Stimulated activated CD8-positive, alpha-beta memory T cell treated with anti-CD3 and anti-CD28 coated beads, Interleukin-4, amount 100 ng/mL, for 1 hour (primary cell): ENCODE measurements at places on chromosomes 13 and 19.

DNA sequence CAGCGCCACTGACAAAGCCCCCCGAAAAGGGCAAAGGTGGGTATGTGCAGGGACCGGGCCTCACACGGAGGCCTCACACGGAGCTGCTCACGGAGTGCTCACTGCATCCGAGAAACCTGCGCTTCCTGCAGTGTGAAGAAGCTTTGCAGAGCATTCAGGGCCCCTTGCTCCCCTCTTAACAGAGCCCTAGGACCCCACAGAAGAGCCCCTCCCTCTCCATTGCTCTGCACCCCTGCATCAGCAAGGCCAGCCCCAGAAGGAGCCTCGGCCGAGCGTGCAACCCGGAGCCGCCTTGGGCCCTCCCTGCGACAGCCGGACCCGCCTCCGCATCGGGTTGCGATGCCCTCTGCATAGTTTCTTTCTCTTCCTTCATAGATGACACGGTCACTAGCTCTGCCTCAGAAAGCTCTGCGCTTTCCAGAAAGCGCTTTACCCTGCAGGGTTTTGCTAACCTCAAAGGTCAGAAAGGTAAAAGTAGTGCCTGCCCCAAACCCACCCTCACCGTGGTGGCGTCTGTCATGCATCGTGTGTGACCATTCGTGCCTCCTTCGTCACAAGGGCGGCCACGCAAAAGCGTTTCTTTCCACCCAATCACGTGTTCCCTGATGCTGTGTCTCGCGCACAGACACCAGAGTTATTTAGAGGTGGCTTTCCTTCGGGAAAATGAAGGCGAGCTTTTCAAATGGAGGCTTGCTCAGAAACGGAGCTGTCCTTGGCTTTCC lies 15.7 kb upstream of the F7 start:
- DNase-seq: no peak

DNA sequence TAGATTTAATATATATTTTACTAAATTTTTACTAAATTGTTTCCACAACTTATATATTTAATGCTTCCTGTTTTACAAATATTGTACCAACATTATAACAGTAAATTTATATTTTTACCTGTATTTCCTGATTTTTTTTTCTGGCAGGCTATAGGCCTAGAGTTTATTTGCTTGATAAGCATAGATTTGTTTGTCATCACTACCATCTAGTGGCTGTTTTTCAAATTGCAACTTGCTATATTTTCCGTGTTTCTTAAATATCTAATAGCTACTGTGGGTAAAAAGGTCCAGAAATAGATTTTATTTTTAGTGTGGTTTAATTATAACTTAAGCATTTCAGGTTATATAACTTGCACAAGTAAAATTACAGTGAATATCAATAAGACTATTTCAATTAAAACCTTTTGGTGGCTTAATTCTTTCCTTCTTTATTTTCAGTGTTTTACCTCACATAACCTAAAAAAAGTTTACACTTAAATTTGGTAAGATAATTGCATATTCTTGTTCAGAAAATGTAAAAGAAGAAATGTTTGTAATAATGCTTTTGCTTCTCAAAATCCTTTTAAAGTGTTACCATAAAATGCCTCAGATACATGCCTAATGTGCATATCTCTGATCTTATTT lies 60.6 kb downstream of the NDFIP2 start:
- DNase-seq: no peak

GRCh38 chr13:111126509-111126908 lies 11.4 kb downstream of the ARHGEF7 start:
- no peak for DNase-seq

DNA sequence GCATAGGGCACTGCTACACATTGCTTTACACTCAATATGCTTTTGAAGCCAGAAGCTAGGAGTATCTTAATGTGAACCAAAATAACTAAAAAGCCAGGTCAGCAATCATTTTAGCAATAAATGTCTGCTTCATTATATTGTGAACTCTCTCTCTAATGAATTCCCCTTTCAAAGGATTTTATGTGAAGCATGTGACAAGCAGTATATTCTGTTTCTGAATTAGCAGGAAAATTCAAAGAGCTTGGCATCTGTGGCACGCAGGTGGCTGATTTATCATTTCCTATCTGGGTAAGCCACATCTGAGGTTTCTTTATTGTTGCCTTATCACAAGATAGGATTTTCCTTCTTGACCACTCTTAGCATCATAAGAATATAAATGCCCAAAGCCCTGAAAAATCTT lies 56.8 kb upstream of the KLF12 start:
- DNase-seq: no peak

- no peak for DNase-seq
These were observed 24.9 kb upstream of the ALOX5AP start for GRCh38 chr13:30710442-30710841.

DNA sequence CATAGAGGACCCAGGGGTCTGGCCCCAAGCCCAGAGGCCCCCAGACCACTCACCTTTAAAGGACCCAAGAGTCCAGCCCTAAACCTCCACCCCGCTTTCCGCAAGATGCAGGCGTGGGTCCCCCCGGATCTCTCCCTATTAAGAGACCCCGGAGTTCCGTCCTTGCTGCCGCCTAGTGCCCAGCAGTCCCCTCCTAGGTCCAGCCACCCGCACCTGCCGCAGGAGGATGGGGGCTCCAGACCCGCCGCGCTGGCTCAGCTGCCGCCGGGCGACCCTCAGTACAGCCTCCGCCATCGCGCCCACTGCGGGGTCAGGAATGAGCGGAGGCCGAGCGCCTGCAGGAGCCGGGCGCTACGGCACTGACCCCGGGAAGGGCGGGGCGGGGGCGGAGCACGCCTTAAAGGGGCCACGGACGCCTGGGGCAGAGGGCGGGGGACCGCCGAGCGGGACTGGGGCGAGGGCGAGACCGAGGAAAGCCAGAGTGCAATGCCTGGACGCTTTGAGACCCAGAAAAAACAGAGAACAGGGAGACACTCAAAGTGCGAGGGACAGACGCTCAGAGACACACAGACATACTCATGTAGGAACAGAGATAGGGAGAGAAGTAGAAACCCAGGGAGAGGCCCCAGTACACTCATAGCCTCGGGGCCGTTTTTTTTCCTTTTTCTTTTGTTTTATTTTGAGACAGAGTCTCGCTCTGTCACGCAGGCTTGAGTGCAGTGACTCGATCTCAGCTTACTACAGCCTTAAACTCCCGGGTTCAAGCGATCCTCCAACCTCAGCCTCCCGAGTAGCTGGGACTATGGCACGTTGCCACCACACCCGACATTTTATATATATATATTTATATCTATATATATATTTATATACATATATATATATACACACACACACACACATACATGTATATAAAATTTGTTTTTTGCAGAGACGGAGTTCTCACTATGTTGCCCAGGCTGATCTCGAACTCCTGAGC lies at the start of gene ETHE1:
ETHE1 (minus strand) TSS at position 318 of the 976 bp plus-strand sequence; CDS start at position 294, 24 bp downstream.
- DNase-seq: no peak

DNA sequence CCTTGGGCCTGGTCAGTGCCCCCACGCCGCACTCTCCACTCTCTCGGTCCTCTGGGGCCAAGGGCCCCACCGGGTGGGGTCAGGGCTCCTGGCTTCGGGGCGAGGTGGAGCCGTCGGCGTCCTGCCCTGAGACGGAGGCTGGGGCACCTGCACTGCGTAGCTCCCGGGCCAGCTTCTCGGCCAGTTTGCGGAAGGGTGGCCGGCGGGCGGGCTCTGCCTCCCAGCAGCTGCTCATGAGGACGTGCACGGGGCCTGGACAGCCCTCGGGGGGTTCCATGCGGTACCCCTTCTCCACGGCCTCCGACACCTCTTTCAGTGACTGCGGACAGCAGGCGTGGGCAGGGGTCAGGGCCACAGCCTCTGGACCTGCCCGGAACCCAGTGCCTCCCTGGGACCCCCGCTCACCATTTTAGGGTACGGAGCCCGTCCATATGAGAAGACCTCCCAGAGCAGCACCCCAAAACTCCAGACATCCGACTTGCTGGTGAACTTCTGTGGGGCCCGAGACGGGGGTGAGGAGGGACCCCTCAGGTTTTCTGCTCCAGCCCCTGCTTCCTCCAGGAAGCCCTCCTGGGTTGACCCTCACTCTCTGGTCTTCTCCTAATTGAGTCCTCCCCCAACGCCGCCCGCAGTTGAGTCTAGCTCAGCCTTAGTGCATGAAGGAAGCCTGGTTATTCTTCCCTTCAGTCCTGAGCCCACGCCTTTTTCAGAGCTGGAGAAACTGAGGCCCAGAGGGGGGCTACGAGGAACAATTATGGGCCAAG lies 6.3 kb upstream of the RAX2 start:
- DNase-seq: no peak

DNA sequence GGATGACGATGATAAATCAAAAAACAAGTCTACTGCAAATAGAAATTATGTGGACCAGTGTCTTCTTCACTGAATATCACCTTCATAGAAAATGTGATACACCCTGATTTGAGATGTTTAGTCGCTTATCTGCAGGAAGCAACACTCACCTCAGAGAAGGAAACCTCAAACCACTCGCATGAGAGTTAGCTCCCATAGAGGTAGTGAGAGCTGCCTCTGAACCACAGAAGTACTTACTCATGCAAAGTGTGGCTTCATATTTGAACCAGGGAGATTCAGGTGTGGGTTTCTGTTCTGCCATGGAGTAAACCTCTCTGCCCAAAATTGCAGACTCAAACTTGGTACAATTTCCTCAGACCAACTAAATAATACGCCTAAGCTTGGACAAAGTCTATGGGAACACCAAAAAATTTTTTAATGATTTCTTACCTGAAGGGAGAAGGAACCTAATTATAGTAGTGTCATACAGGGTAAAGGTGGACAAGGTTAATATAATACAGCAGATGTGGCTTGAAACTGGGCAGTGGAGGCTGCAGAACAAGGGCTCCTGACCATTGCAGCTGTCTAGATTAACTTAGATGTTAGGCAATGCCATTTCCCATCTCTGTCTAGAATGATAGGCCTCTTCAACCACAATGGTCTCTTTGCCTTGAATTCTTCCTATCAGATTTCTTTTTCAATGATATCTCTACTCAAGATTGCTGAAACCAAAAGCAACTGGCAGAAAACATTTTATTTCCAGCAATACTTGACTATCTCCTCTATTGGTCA lies 29.6 kb upstream of the RCBTB2 start:
- peak; percentile 16 for DNase-seq

GRCh38 chr13:73767747-73768315 lies 366.4 kb downstream of the KLF12 start:
- no peak for DNase-seq

GRCh38 chr13:100138859-100139491 lies 50.1 kb downstream of the PCCA start:
- no peak for DNase-seq

GRCh38 chr19:51546650-51547396 lies 15.4 kb upstream of the SIGLEC6 start:
- DNase-seq: no peak

DNA sequence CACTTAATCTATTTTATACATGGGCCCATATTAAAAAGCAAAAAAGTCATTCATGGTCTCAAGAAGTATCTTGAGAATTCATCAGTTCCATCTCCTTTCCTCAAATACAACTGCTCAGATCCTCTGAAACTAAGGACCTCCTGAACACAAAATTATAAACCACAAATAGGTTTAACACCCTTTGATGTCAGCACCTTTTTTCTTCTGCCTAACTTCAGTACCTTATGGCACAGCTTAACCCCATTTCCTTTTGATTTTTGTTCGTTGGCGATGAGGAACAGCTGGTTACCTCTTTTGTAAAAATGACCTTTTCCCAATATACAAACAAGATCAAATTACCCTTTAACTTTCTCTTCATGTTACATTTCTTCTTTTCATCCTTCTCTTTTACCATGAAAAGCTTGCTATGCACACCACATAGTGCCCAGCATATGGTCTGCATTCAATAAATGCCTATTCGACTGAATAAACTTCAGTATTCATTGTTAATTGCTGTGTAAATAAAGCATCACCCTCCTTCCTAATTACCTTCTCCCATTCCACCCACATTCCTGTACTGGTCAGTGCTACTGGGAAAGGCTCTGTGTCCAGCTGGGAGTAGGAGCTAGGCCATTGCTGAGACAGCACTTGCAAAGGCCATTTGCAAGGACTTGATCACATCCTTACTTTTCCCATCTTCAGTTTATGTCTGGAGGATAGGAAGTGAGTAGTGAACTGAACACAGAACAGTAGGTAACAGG lies 317.9 kb downstream of the SHISA2 start:
- no peak for DNase-seq

DNA sequence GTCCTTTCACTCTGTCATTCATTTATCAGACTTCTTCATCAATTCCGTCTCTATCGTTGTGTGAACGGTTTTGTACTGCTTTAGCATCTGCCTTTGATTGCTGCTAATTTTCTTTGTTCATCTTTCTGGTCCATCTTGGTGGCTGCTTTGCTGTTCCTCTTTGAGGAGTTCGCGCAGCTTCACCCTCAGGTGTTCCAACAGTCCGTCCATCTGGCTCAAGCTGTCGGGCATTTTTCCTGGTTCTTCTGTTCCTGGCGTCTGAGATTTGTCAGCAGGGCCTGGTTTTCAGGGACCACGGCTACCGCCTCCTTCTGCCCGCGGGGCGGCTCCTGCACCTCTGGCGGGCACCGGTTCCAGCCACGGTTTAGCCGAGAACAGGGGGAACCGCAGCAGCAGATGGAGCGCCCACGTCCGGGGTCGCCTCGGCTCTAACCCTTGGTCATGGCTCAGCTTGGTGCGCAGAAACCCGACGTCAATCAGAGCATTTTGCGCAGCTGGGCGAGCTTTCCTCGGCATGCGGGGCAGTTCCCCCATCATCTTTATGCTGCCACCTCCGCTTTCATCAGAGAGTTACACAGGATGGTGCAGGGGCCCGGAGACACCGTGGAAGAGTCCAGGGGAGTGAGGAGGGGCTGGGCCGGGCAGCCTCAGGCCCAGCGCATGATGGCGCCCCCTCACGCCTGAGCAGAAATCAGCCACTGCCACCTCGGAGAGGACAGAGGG lies 89.5 kb downstream of the ZNF100 start:
- no peak for DNase-seq

DNA sequence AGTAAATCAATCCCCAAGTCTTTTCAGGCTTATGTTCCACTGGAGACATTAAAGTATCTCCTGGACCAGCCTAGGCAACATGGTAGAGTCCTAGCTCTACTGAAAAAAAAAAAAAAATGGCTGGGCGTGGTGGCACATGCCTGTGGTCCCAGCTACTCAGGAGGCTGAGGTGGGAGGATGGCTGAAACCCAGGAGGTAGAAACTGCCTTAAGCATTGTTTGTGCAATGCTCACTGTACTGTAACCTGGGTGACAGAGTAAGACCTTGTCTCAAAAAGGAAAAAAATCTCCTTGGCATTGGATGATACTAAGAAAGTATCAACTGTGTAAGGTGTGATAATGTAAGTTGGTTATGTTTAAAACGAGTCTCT lies 8.8 kb downstream of the KLK8 start:
- no peak for DNase-seq

GRCh38 chr13:28716511-28716910 lies 2.3 kb downstream of the SLC46A3 start:
- DNase-seq: no peak

- no peak for DNase-seq
These were observed 51.1 kb downstream of the GPR12 start for GRCh38 chr13:26709461-26709860.

GRCh38 chr19:36140304-36141038 lies 605 bp downstream of the CAPNS1 start:
- peak; percentile 28 for DNase-seq

DNA sequence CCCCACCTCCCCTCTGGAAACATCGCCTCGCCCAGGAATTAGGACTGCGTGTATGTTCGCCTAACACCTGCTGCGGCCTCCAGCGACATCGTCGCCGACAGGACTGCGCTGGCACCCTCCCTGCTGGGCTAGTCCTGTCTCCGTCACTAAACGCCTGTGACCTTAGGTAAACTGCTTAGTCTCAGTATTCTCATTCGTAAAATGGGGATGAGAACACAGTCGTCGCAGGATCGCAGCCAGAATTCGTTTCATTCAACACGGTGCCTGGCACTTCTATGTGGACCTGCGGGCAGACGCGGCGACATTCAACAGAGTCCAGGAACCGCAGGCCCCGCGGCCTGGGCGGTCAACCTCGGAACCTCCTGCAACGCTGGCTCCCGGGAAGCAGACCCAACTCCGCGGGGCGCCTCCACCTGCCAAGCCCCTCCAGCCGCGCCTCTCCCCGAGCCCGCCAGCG lies 485 bp downstream of the CRYL1 start:
- no peak for DNase-seq
